CD4-positive, alpha-beta T cell treated with Interleukin-17A for 1 hour (primary cell): ENCODE measurements at places on chromosomes 13 and 19.
A peak's percentile ranks its signal among the peaks of the same experiment; 100 is the strongest.

DNA sequence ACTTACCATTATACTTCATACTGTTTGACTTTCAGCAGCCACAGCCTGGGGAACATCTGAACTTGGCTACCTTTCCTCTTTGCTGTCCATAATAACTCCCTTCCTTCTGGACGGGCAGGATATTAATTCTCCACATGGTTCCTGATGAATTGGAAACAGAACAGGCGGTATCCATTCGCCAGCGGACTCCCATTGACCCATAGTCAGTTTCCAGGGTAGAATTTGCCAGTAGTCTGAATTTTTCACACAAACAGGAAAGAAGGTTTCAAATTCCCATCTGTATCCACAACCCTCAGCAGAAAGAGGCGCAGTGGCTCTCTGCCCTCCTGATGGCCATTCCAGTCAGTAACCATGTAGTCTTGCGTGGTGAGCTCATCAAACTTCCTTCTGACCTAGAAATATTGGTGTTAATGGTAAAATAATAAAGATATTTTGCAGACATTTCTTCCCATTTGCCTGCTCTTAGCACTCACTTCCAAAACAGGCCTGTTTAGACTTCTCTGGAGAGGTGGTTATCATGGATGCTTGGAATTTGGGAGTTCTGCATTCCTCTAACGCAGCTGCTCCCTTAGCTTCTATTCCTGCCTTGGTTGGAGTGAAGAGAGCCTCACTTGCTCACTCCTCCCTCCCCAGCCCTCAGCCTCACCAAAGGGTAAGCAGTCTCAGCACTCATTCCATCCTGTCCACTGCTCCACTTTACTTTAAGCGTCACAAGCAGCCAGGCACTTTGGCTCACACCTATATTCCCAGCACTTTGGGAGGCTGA lies 75.0 kb upstream of the OXGR1 start:
- no peak for DNase-seq

- no peak for DNase-seq
These were observed 7.7 kb downstream of the REXO1 start for GRCh38 chr19:1840541-1841115.

- DNase-seq = peak; percentile 46
These were observed 5.6 kb upstream of the ARRDC2 start for GRCh38 chr19:18002347-18002850.

GRCh38 chr13:55517312-55517711 lies 1623.4 kb upstream of the PRR20A start:
- DNase-seq = no peak

- DNase-seq = no peak
These were observed at the start of gene SGCG for GRCh38 chr13:23180711-23181110. SGCG (plus strand) TSS chr13:23180979; CDS start chr13:23203695, 22,716 bp downstream.

GRCh38 chr13:44726778-44727177 lies 150.6 kb upstream of the TSC22D1 start:
- no peak for DNase-seq

DNA sequence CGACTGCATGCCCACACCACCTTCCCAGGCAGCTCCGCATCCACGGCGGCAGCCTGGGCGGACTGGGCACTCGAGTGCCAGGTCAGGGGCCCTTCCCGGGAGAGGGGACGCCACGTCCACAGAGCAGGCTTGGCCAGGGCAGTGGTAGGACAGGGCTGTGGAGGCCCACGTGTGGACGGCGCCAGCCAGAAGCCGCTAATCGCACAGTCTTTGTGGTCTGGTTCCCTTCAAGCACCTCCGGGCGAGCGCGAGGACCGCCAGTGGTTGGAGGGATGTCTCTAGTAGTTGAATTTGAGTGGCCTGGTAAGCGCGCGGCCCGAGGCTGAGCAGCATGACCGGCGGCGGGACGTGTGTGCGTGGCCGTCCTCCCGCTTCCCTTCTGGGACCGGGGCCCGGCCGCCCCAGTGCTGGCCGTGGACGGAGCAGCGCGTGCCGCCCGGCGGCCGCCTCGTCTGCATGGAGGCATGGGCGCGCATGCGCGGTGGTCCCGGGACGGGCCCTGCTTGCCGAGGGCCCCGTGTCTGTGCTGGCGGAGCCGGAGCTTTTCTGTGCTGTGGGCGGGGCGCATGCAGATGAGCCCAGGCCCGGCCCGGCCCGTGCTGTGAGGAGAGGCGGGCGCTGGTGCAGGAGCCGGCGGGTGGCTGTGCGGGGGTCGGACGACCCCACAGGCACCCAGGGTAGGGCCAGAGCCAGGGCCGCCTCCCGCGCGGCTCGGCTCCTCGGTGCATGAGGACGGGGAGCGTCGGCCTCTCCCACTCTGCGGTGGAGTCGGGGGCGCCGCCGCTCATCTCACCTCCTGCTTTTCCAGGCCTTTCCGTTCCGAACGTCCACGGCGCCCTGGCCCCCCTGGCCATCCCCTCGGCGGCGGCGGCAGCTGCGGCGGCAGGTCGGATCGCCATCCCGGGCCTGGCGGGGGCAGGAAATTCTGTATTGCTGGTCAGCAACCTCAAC lies 8.6 kb downstream of the PTBP1 start:
- no peak for DNase-seq

DNA sequence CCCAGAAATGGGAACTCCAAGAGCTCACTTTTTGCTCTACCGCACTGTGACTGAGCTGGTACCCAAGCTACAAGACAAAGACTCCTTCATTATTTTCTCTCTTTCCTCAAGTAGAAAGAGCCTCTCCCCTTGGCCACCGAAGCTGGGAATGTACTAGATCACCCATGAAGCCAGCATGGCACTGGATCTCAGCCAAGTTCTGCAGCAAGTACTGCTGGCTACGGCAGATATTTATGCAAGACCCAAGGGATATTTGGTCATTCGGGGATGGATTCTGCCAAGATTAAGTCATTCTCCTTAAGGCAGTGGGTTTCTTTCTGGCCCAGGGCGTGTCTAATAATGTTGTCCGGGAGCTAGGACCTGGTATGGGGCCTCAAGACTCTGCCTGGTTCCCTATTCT lies 633.5 kb downstream of the SLITRK1 start:
- no peak for DNase-seq

DNA sequence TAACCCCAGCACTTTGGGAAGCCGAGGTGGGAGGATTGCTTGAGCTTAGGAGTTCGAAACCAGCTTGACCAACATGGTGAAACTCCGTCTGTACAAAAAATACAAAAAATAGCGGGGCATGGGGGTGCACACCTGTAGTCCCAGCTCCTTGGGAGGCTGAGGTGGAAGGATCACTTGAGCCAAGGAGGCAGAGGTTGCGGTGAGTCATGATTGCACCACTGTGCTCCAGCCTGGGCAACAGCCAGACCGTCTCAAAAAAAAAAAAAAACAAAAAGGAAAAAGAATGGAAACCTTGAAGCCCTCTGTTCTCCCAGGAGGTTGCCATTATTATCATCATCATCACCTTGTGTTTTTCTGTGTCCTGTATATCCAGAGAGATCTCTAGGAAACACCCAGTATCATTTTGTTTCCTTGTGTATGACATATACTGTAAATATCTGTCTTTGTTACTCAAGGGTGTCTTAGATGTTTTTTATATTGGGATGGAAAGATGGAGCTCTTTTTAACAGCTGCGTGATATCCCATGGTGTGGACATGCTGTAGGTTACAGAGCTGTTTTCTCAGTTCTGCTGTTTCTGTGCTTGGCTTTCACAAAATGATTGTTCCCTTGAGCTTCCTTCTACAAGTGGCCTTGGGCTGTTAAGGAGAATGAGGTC lies 11.8 kb downstream of the CHAF1A start:
- DNase-seq = no peak

DNA sequence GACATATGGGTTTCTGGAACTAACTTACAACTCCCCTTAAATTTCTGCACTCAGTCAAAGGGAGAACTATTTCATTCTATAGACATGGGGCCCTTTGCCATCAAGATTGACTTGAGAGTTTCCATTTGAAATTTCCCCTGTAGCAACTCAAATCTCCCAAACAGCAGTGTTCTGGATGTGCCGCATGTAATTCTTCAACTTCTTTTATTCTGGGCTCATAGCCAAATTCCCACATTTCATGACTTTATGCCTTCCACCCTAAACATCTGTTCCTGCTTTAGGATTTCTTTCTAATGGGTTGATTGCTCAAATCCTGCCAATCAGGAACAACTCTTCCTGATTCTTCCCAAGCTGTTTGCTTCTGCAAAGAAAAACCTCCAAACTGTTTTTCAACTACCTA lies 336.0 kb downstream of the TBC1D4 start:
- no peak for DNase-seq

DNA sequence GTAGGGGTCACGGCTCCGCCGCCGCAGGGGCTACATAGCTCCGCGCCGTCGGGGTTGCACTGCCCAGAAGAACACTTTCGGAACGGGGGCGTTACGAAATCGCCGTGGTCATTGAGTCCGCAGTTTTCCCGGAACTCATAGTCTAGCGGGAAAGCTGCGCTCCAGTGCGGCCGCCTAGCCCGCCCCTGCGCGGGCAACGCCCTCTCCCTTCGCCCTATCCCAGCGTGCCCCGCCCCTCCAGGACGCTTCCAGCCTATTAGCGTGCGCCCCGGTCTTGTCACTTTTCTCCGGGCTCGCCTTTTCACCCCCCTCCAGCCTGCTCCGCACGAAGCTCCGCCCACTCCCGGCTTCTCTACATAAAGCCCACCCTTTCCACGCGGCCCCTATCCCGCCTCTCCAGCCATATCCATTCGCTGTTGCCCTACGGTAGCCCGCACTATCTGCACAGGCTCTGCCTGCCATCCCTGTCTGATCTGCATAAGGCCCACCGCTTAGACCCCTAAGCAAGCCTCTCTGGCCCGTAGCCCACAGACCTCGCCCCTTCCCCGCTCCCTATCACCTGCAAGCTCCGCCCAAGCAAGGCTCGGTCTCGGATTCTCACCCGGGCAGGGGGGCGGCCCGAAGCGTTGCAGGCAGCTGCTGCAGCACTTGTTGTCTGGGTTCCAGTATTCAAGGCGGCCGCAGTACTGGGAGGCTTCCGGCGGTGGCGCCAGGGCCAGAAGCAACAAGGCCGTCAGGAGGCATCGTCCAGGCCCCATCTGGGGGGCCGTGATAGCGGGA lies 1.6 kb downstream of the IGFLR1 start:
- peak; percentile 95 for DNase-seq

GRCh38 chr13:81539643-81540150 lies 1198.8 kb upstream of the SPRY2 start:
- DNase-seq = no peak

GRCh38 chr19:7861619-7862412 lies 12.4 kb downstream of the PRR36 start:
- DNase-seq = no peak

- DNase-seq = no peak
These were observed 232.1 kb downstream of the DIAPH3 start for GRCh38 chr13:59931621-59932020.

DNA sequence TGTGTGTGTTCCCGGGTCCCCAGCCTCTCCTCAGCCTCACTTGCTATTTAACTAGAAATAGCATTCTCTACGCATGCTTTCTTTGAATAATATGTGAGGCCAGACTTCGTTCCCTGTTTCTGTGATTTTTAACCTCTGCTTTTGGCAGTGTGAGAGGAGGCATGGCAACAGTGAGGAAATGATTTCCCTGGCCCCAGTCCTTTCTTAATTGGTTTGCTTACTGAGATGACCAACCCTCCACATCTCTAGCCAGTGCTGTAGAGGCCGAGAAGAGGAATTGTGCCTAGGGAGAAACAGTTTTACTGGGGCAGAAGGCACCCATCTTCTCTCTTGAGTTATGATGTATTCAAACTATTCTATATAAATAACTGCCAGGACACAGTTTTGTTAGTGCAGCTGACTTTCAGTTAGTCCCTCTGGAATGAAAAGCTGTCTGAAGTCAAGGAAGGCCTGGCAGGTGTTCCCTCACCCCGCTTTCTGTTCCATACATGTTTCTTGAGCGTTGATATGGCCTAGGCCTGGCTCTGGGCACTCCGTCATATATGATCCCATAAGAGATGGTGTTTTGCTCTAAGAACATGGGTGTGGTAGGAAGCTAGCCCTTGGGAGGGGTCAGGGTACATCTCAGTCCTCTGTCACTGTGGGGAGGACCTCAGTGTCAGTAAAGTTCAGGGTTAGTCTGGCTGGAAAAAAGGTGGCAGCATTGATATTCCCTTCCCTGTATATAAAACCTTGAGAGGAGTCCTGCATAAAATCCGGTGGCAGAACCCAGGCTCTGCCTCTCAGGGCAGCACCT lies 73.7 kb upstream of the NPAS1 start:
- DNase-seq = no peak

DNA sequence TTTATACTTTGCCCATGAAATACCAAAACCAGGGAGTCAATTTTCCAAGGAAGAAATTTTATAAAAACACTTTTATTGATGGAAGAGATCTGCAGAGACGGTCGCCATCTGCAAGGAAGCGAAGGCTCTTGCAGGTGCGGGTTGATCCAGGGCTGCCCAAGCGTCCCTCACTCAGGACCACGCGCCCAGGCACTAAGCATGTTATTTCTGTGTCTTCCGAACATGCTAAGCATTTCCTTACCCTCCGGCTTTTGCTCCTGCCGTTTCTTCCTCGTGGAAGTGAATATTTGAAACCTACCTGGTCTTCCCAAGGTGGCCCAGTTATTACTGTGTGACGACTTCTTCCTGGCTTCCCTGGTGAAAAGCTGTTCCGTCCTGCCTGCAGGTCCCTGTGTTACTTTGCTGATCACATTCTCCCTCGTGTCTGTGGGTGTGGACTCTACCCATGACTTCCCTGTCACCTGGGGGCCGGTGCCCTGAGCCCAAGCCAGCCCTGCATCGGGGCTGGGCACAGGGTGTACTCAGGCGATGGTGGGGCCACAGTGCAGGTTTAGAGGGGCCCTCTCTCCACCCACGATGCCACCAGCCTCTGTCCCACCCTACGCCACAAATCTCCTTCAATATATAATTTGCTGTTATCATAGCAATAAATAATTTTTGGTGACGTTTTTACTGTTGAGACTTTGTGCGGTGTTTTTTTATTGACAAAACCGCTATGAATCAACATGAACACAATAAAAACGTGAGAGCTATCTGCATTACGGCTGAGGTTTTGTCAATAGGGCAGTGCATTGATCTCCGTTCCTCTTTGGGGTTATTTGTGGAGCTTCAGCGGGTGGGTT lies 119.4 kb downstream of the URI1 start:
- no peak for DNase-seq

GRCh38 chr13:109879338-109879737 lies 93.0 kb upstream of the IRS2 start:
- no peak for DNase-seq

GRCh38 chr13:98351636-98352035 lies 174.6 kb upstream of the RNF113B start:
- DNase-seq = no peak

- peak; percentile 92 for DNase-seq
These were observed 4.2 kb downstream of the LTBP4 start for GRCh38 chr19:40605216-40605971.
